Suprapubic skin (tissue), 4 donors: ENCODE measurements at places on chromosomes 1 and 21. TPM values are rescaled to one million over a fixed set of nuclear protein-coding genes. Genes with fewer than 3 reads are reported as not detected.

Gene COP1
- 84.1 TPM for total RNA-seq

Gene MROH7
- 5.7 TPM for total RNA-seq

Gene LCE3D
- 5.3 TPM for total RNA-seq

Gene ITLN2
- total RNA-seq: 1.2 TPM

Gene CDK18
- 3.2 TPM for total RNA-seq

Gene SMIM1
- 8.4 TPM for total RNA-seq

Gene RPTN
- 9.0 TPM for total RNA-seq

Gene NEK2
- not detected for total RNA-seq

Gene RGS4
- total RNA-seq: not detected

Gene RGS2
- 33.9 TPM for total RNA-seq
